ENCODE measurements at places on chromosomes 1 and 21. TPM values are rescaled to one million over a fixed set of nuclear protein-coding genes. Genes with fewer than 3 reads are reported as not detected.

DNA sequence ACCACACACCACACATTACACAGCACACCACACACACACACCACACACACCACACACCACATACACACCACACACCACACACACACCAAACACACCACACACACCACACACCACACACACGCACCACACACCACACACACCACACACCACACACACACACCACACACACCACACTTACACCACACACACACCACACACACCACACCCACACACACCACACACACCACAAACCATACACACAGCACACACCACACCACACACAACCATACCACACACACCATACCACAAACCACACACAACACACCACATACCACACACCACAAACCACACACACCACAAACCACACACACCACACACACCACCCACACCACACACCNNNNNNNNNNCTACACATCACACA is 40.9 kb upstream of the SIK1 start:
- peak; percentile 11 for DNase-seq

The MYOG gene
- total RNA-seq, result not detected

DNA sequence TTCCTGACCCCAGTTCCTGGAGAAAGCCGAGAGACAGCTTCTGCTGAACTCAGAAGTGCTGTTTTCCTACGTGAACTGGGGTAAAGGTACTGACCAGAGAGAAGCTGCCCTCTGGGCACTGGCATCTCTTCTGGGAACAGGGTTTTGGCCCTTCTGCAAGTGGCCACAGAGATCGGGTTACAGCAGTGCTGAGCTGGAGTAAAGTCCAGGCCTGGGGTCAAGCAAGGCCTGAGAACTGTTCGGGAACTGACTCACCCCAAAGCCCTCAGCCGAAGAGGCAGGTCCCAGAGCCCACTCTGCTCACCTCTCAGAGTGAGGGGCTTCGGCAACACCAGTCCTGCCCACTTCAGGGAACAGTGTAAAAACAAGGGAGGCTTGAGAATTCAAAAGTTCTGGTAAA is 177.2 kb upstream of the RUNX1 start:
- no peak for DNase-seq

The TMEM51 gene
- 3.6 TPM for total RNA-seq

DNA sequence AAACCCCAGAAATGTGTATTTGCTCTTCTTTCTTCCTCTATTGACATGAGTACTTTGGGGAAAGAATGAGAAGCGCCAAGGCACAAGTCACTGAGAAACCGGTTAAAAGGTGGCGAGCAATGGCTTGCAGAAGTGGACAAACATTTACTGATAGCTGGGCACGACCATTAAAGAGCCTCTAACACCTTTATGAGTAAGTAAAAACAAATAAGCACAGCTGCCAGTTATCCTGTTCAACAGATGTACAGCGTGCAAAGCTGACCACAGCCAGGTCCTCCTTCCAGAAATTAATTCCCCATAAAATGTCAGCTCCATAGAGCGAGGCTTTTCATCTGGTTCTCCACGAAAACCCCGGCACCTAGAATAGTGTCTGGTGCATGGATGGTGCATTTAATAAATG is 72.7 kb downstream of the CAPZB start:
- no peak for DNase-seq

DNA sequence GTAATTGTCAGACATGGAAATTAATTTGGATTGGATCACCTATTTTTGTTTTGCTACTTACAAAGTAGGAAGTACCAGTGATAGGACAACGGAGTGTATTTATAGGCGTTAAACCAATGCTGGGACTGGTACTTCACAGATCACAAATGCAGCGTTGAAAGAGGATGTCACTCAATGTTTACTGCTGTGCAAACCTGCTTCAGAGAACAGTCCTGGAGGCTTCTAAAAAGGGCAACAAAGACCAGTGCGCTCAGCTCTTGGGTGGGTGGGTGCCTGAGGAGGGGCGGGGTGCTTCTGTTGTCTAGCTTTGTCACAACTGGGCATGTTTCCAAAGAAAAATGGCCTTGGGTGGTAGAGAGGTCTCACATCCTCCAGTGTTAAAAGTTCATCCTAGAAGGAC is 2.1 kb downstream of the C1orf21 start:
- no peak for DNase-seq

The ZNF593OS gene
- not detected for total RNA-seq

The ANKRD35 gene
- total RNA-seq, result 1.3 TPM

- no peak for DNase-seq
Measured at GRCh38 chr1:162035241-162035640, 11.6 kb upstream of the OLFML2B start.

The SDHB gene
- 117 TPM for total RNA-seq

DNA sequence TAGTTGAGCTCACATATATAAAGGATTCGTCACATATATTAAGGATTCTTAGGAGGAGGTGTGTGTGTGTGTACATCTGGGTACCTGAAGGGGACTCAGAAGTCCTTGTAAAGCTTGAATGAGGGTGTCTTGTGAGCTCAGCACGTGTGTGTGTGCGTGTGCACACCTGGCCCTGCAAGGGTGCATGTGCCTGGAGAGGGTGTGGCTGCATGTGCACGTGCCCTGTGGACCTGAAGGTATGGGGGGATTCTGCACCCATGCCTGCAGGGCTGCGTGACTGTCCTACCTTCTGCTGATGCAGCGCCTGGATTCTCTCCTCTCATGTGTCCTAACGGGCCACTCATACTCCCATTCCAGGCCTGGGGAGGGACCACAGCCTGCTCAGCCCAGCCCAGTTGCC is 24.0 kb downstream of the EPHA8 start:
- DNase-seq, result no peak

DNA sequence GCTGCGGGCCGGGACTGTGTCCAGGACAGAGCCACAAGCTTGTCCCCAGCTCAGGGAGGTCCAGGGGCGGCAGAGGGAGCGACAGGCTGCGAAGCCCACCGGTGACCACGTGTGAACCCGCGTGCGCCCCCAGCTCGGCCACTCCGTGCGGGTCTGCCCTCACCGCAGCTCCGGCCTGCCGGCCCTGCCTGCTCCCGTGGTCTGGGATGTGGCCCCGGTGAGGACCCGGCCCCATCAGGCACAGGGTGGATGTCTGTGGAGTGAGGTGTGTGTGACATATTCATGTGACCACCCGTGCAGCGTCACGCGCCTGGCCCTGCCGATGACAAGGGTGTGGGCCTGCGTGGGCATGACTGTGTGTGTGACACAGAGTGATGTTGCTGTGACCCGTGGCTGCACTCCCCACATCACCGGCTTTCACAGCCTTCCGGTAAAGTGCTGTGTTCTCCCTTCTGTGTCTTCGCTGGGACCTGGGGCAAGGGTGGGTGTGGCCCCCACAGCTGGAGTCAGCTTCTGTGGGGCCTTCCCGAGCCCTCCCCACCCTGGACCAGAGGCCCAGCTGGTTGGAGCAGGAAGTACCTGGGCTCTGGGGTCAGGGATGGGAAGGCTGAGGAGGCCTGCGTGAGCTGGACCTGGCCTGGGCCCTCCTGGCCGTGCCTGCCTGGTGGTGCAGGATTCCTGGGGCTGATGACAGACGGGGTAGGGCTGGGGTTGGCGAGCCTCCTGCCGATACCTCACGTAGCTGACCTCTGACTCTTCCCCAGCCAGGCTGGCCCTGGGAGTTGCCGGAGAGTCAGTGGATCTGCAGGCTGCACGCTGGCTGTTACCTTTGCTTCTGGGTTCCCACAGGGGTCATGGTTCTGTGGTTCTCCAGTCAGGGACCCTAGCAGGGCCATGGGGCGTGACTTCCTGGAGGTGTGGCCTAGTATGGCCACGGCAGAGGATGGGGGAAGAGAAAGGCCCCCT is 4.1 kb downstream of the RNF223 start:
- DNase-seq, result no peak

The SERTAD4 gene
- 0.36 TPM for total RNA-seq

- no peak for DNase-seq
Measured at GRCh38 chr1:181479137-181479745, 4.1 kb upstream of the CACNA1E start.

DNA sequence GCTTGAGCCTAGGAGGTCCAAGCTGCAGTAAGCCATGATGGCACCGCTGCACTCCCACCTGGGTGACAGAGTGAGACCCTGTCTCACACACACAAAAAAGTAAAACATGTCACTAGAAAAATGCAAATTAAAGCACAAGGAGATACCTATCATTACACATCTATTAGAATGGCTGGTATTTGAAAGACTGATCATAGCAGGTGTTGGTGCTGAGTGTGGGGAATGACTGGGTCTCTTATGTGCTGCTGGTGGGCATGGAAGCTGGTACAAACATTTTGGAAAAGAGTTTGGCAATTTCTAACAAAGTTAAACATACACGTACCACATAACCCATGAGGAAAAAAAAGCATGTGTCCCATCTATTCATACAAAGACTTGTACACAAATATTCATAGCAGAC is 142.1 kb upstream of the ZBTB40 start:
- DNase-seq, result no peak

The UBQLN4 gene
- total RNA-seq, result 16.2 TPM

GRCh38 chr1:2850502-2850901 is 49.0 kb upstream of the TTC34 start:
- no peak for DNase-seq

GRCh38 chr21:44304877-44305293 is 5.0 kb downstream of the PFKL start:
- DNase-seq, result no peak

DNA sequence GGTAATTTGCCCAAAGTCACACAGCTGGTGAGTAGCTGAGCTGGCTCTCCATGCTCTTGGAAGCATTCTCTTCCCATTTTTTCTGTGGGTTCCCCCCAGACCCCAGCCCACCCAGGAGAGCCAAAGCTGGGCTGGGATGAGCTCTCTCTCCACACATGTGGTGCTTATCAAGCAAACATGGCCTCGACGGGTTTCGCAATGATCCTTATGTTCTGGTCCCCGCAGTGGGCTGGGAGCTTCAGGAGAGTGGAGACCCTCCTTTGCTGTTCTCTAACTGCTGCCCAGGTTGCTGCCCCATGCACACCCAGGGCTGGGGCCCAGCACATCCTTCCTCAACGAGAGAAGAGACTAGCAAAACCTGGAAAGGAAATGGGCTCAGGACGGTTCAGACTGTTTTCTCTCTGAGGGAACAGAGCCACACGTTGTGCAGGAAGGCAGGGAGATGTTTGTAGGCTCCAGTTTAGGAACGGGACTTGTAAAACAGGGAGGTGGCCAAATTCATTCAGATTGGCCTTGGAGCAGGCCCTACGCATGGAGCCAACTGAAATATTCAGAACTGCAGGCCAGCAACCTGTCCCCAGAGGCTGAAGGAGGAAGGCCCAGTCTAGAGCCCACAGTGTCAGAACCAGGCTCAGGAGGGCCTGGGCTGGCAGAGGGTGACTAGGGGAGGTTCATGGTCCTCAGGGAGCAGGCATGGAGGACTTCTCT is 27.2 kb upstream of the CSF1 start:
- no peak for DNase-seq

DNA sequence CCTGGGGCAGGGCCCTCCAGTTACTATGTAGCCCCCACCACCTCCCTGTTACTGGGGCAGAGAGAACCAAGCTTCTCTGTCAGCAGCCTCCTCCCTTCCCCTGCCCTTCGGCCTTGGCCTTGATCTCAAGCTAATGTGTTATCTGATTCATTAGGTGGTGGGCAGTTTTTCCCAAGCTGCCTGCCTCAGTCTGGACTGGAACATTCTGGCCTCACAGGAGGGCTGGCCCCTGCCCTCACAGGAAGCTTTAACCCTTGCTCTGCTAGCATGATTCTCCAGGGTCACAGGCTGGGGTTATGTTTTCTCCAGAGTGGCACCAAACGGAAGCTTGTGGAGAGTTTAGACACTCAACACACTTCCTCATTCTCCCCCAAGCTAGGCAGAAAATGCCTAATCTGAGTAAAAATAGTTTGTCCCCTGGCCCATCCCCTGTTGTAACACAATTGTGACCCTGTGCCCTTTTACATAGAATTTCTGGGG is 37.2 kb upstream of the SLC6A9 start:
- DNase-seq, result no peak

DNA sequence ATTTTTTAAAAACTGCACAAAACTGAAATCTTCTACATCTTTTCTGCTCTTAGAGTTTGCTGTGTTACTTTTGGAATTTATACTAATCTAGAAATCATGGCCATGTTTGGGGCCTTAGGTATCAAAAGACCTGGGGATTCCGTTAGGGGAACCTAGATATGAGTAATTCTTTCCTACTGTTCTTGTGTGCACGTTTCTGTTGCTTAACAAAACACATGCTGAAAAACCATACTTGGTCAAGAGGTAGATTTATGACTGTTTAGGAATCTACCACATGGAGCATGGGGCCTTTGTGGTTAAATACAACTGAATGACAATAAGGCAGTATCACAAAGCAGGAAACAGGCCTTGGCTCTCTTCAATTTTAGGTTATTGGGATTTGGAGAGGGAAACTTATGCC is 291.9 kb upstream of the USP25 start:
- DNase-seq, result no peak

The ITLN2 gene
- 30.3 TPM for total RNA-seq

The OR10J5 gene
- not detected for total RNA-seq

The C1QB gene
- total RNA-seq, result 997 TPM

The SLC30A1 gene
- 28.8 TPM for total RNA-seq

The C1orf167 gene
- total RNA-seq, result 2.0 TPM

GRCh38 chr21:46570119-46570518 is 34.8 kb downstream of the S100B start:
- DNase-seq, result no peak

- DNase-seq, result no peak
Measured at GRCh38 chr1:40414331-40414730, 35.9 kb upstream of the ZFP69B start.

GRCh38 chr1:199089393-199090122 is 450.7 kb downstream of the PTPRC start:
- DNase-seq, result no peak

- no peak for DNase-seq
Measured at GRCh38 chr1:161840363-161840762, 74.2 kb downstream of the ATF6 start.

DNA sequence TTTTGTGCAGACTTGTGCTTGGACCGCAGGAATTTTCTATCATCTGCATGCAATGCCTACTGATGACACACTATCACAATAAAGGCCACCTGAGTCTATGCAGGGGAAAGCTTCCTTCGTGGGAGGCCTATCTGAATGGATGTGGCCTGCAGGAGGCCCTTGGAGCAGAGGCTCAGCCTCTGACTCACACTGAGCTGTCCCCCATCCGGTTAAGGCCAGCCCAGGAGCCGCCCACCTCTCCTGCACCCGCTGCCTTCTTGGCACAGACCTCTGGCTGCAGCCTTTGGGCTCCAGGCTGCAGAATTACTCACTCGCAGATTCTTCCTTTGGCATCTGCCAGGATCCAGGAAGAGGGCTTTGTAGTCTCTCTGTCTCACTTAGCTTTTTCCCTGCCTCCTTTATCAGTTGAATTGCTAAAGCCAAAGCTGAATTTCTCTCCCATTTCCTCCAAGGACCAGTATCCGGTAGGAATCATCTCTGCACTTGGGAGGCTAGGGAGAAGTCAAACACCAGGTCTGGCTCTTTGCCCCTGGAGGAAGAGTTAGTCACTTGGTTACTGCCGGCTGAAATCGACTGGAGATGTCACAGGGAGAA is 65.1 kb upstream of the JUN start:
- peak; percentile 26 for DNase-seq

The TDRD5 gene
- total RNA-seq, result 0.24 TPM

The RORC gene
- not detected for total RNA-seq

GRCh38 chr1:231727171-231727570 is 100.6 kb downstream of the DISC1 start:
- DNase-seq, result no peak

Measured in omental fat pad (tissue), 4 donors.